ENCODE measurements at places on chromosomes 1 and 21.

DNA sequence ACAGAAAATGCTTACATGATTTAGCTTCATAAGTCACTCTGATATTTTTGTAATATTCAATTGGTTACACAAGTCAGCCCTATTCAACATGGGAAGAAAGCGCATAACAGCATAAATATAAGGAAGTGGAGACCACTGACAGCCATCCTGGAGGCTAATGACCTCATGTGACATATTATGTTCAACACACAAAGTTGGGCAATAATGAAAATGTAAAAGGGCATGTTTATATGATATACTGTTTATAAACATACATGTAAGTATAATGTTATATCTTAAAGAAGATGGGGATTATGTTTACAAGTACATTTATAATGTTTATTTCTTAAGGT is 30.2 kb downstream of the EVI5 start:
- no peak for DNase-seq

- no peak for DNase-seq
These were observed 95.2 kb downstream of the PTPN14 start for GRCh38 chr1:214455971-214456867.

DNA sequence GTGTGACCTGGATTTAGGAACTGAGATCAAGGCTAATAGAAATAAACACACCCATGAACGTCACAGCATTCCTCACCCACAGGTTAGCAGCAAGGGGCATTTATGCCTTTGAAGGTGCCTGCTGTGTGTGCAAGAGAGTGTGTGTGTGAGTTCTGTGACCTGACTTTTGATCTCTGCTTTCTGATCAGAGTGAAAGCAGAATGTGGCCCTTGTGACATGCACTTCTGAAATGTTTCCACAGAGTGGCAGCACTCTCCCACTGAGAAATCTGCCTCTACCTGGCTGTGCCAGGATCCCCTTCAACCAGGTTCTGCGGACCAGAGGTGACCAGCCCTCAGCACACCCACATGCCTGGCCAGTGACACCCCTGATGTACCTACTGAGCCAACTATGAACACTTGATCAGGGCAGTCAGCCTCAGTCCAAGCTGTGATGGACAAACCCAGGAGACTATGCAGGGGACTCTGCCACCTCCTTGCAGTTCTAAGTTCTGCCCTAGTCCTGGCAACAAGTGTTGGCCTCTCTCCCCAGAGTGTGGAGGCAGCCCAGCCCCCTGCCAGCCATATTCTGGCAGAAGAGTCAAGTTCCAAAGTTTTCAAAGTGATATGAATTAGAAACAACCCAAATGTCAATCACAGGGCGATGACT is 41.0 kb downstream of the RXRG start:
- no peak for DNase-seq

DNA sequence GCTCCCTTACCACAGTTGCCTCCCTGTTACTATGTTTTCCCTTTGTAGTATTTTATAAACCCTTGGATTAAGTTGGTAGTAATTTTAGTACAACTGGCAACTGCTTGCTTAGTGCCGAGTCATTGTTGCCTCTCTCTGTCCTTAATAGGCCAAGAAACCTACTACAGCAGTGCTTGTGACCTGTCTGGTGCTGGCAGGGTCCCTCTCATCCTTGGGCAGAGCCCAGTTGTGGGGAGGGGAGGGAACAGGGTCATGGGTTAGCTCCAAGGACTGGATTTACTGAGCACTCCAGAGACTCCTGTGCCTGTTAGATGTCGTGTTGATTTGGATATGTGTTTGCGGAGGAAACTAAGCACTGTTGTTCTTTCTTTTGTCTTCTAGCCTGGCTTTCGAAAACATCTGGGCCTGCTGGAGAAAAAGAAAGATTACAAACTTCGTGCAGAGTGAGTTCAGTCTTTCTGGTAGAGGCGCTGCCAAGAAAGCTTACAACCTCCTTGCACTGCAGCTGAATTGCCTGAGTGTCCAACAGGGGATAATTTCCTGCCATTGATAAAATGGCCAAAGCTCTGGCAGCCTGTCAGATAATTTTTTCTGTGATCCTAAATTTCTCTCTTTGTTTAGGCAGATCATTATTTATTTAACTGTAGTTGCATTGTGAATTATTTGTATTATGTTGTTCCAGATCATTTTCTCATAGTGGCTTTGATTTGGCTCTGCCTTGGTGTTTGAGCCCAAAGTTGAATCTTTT is 3.6 kb downstream of the UTP11 start:
- no peak for DNase-seq

DNA sequence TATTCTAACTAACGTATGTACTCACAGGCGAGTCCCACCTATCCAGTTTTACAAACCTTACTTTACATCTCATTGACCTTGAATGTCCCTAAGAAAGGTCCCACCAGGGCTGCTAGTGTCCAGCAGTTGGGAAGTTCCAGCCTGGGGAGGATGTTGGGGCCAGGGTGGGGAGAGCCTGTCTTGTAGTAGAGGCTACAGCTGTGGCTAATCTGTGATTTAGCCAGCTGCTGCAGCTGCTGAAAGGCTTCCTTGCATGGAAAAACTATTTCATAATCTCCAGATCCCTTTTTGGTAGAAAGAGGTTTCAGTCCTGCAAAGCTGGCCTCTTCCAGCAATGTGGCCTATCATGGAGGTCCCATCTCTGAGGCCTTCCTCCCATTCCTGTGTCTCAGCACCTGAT is 23.1 kb downstream of the TNN start:
- no peak for DNase-seq

DNA sequence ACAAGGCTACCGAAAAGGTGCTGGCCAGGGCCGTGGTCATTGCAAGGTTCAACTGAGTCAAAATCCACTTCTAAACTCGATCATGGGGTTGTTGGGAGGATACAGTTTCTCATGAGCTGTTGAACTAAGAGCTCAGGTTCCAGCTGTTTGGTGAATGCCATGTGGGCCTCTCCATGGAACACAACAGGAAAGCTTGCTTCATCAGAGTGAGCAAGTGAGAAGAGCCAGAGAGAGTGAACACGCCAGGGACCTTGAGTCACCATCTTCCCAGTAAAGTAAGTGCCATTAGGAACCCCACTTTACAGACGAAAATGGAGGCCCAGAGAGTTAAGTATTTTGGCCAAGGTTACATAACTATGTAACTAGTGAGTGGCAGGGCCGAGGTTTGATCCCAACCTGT is 475.1 kb upstream of the VAMP3 start:
- no peak for DNase-seq

DNA sequence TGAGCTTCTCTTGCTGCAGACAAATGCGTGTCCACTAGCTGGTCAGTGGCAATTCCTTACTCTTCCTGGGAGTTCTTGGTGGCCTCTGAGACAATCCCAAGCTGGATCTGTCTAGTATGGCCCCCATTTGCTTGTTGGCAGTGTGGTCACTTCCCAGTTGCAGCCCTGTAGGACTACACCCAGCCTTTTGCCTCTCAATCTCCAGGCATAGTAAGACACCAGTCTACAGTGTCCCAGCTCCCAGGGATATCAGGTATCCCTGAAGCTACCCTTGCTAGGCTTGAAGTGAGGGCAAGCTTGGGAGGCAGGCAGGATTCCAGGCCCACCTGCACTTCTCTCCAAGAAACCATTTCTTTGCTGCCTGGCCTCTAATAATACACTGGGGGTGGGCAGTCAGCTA is 316.6 kb downstream of the RYR2 start:
- DNase-seq, result no peak

- DNase-seq, result no peak
These were observed 148.7 kb downstream of the ADSS2 start for GRCh38 chr1:244302876-244303609.

DNA sequence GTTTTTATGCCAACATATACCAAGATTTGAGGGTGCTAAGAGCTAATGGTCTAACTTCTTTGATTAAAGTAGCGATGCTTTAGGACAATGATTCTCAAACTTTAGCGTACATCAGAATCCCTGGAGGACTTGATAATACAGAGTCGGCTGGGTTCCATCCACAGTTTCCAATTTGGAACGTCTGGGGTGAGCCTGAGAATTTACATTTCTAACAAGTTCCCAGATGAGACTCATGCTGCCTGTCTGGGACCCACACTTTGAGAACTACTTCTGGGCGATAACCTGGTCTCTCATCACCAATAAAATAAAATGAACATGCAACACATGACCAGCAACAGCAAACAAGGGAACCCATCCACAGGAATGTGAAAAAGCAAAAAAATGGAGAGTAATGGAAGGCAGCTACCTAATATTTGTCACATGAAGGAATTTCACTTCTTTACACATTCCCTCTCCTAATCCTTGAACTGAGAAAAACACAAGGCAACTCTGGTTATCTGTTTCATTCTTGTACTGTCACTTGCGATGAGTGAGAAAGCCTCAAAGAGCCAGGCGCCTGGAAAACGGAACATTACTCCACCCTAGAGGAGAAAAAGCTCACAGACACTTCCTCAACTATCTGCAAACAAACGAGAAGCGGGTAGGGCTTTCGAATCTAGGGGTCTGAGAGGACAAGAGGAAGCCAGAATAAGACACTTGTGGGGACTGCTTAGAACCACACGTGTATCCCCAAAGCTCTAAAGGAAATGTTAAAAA is 14.0 kb downstream of the HSF2BP start:
- no peak for DNase-seq

DNA sequence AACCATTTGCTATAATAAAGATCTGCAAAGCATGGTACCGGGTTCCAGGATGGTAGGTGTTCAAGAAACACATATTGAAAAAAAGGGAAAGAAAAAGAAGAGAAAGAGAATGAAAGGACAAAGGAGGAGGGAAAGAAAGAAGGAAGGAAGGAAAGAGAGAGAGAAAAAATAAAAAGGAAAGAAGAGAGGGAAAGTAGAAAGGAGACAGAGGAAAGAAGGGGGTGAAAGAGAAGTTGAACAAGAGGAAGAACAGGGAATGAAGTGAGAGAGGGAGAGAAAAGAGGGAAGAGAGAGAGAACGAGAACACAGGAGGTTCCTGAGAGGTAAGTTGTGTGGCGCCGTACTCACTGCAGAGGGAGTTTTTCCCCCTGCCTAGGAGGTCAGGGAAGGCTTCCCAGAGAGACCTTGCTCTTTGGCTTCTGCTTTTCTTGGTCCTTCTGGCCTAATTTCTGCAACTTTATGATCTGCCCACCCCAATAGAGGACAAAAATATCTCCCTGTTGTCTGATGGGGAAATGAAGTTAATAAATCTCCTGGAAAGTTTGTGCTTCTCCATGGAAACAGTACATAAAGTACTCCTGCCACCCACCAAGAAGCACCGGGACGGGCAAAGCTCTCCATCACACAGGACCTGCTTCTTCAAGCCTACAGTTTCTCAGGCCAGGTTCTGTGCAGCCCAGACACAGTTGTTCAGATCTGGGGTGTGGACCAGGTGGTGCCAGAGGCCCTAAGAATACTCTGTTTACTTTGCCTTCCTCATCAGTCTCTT is 124.8 kb downstream of the ROR1 start:
- no peak for DNase-seq

GRCh38 chr1:210726621-210727020 is 397.9 kb downstream of the HHAT start:
- no peak for DNase-seq

- no peak for DNase-seq
These were observed 4.1 kb downstream of the SERINC2 start for GRCh38 chr1:31417148-31417547.

GRCh38 chr1:201153474-201154388 is 543 bp downstream of the TMEM9 start:
- DNase-seq, result no peak

DNA sequence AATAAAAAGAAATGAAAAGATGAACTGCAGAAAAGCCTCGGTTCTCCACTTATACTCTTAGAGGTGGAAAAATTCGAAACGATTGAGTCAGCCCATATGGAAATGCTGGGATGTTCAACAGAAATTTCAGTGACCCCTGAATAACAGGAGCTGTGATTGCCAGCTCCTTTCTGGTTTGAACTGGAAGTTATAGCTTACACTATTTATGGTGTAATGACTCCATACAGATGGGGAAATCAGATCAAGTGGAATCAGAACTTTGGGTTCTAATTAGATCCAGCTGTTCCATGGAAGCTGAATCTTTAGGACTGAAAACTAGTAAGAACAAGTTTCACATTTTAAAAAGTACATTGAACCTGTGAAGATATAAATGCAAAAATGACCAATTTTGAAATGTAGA is 569.3 kb upstream of the ZRANB2 start:
- DNase-seq, result no peak

- no peak for DNase-seq
These were observed 2.4 kb upstream of the E2F2 start for GRCh38 chr1:23533246-23534023.

DNA sequence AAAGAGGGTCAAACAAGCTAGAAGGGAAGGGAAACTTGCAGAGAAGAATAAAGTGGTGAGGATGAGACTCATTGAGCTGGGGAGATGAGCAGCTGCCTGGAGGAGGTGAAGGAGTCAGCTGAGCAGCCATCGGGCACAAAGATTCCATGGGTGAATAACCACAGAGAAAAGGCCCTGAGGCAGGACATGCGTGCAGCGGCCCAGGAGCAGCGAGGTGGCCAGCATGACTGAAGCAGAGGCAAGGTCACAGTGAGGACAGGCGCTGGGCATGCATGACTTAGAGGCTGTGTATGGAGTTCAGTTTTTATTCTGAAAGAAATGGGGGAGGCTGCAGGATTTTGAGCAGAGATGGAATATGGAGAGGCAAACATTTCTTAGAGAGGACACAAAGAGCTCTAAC is 24.9 kb downstream of the OLFML2B start:
- no peak for DNase-seq

DNA sequence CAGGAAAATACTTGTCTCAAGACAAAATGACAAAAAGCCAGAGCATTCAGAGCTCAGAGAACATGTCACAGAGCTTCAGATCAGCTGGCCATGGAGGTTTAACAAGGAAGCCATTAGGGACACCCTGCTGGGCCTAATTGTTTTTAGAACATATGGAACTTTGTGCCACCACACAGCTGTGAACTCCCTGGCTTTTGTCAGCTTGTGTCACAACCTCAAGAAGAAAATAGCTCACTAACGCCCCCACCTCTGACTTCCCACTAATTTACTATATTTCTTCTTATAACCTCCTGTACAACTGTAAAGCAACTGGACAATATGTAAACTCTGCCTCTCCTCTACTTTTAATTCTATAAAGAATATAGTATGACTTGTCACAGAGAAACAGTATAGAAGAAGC is 21.0 kb upstream of the TDRD10 start:
- no peak for DNase-seq

DNA sequence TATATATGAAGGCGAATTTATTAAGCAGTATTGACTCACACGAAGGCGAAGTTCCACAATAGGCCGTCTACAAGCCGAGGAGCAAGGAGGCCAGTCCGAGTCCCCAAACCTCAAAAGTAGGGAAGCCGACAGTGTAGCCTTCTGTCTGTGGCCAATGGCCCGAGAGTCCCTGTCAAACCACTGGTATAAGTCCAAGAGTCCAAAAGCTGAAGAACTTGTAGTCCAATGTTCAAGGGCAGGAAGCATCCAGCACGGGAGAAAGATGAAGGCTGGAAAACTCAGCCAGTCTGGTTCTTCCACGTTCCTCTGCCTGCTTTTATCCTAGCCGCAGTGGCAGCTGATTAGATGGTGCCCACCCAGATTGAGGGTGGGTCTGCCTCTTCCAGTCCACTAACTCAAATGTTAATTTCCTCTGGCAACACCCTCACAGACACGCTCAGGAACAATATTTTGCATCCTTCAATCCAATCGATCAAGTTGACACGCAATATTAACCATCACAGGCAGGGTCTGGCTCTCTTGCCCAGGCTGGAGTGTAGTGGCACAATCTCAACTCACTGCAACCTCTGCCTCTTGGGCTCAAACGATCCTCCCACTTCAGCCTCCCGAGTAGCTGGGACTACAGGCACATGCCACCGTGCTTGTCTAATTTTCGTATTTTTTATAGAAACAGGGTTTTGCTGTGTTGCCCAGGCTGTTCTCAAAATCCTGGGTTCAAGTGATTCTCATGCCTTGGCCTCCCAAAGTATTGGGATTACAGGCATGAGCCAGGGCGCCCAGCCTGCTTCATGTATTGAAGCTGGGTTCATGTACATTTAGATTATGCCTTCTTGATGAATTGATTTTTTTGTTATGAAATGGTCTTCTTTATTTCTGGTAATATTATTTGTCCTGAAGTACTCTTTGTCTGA is 85.3 kb downstream of the DHRS3 start:
- no peak for DNase-seq
